Cortex of kidney (tissue), 1 donor: ENCODE measurements at places on chromosomes 16 and 17.

GRCh38 chr17:36008998-36009665 lies 7.8 kb upstream of the CCL15 start:
- DNase-seq = no peak

DNA sequence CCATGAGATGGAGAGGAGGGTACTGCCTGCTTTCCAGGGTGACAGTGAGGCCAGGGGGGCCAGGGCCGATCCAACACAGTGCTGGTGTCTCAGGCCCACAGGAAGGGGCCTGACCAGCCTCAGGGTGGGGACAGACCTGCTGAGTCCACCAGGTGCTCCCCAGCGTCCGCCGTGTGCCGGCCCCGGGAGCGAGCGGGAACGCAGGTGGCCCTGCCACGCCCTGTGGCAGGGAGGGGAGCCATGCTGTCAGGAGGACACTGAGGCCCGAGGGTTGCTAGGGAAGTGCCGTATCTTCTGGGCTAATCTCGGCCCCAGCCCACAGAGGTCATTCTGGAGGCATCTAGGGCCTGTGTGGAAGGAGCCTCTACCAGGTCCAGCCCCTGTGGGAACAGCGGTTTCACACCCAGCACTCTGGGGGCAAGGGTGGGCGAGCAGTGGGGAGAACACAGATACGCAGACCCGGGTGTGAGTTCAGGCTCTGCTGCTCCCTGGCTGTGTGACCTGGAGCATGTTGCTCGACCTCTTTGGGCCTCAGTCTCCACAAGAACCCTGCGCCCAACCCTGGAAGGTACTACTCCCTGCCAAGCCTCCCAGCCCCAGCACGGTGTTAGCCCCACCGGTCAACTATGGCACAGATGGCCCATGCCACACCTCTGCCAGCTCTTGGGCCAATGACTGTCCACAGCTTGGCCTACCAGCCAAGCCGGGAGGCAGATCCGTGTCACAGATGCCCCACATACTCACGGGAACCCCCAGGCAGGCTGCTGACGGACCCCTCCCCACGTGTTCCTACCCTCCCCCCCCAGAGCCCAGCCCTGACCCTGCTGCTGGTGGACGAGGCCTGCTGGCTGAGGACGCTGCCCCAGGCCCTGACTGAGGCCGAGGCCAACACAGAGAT lies 43.9 kb upstream of the ZC3H18 start:
- no peak for DNase-seq

GRCh38 chr17:82239926-82240505 lies 11.2 kb downstream of the SLC16A3 start:
- no peak for DNase-seq

- DNase-seq = no peak
Measured at GRCh38 chr17:76141212-76142038, at the start of gene FOXJ1. Gene FOXJ1, minus strand, starts transcription at chr17:76141245. Its CDS starts 850 bp downstream, at chr17:76140395.
